ENCODE measurements at places on chromosomes 7 and 10.
A peak's percentile ranks its signal among the peaks of the same experiment; 100 is the strongest.

GRCh38 chr7:54109501-54109900, 432.7 kb upstream of the VSTM2A start:
- no peak for DNase-seq

DNA sequence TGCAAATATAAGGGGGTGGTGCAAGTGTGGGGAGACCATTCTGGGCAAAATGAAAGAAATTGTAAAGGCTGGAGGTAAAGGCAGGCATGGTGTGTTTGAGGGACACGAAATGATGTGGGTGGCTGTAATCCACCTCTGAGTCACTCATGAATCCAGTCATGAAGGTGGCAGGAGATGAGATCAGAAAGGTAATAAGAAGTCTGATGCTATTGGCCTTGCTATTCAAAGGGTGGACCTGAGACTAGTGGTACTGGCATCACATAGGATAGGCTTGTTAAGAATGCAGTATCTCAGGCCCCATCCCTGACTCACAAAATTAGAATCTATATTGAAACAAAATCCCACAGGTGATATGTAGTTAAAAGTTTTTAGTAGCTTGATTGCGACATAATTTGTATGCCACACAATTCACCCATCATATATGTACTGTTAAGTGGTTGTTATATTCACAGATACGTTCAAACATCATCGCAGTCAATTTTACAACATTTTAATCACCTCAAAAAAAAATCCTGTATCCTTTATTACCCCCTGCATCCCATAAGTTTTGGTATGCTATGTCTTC, 85.6 kb downstream of the ST8SIA6 start:
- no peak for DNase-seq

GRCh38 chr10:16820421-16820820, 3.2 kb upstream of the RSU1 start:
- DNase-seq, result no peak

GRCh38 chr10:80454513-80455460, 677 bp downstream of the TSPAN14 start:
- DNase-seq, result no peak

- DNase-seq, result no peak
Observed at GRCh38 chr10:101162677-101163076, 31.6 kb downstream of the TLX1 start.

DNA sequence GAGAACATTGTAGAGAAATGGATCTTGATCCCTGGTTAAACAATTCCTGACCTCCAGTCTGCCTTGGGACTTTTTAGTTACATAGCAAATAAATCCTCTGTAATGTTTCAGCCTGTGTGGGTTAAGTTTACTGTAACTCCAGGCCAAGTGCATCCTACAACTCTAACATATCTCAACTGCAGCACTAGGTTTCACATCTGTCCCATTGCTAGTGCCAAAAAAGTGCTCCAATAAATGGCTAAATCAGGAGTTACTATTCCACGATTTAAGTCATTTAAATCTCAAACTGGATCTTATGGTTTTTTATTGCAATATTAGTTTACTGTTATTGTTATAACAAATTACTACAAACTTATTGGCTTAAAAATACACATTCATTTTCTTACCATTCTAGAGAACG, 479.6 kb downstream of the GPAM start:
- DNase-seq, result no peak

DNA sequence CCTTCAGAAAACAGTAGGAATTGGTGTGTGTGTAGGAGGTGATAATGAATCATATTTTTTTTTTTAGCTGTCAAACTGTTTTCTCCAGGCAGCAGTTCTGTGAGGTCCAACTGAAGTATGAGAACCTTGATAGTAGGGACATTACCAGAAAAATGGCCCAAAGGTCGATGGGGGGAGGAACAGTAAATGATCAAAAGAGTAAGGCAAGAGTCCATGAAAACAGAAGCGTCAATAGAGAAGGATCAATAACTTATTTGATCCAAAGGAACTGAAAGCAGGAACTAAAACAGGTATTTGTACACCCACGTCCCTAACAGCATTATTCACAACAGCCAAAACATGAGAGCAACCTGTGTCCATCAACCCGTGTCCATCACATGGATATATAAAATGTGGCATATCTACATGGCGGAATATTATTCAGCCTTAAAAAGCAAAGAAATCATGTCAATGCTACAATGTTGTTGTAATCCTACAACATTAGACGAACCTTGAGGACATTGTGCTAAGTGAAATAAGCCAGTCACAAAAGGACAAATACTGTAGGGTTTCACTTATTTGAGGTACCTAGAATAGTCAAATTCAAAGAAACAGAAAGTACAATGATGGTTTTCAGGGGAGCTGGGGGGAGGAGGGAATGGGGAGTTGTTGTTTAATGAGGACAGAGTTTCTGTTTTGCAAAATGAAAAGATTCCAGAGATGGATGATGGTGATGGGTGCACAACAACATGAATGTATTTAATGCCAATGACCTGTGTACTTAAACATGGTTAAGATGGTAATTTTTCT, 214.0 kb upstream of the KLF14 start:
- DNase-seq, result no peak

GRCh38 chr10:63137306-63137705, 4.2 kb downstream of the NRBF2 start:
- no peak for DNase-seq

- DNase-seq, result no peak
Observed at GRCh38 chr7:81268551-81268950, 349.7 kb upstream of the SEMA3C start.

DNA sequence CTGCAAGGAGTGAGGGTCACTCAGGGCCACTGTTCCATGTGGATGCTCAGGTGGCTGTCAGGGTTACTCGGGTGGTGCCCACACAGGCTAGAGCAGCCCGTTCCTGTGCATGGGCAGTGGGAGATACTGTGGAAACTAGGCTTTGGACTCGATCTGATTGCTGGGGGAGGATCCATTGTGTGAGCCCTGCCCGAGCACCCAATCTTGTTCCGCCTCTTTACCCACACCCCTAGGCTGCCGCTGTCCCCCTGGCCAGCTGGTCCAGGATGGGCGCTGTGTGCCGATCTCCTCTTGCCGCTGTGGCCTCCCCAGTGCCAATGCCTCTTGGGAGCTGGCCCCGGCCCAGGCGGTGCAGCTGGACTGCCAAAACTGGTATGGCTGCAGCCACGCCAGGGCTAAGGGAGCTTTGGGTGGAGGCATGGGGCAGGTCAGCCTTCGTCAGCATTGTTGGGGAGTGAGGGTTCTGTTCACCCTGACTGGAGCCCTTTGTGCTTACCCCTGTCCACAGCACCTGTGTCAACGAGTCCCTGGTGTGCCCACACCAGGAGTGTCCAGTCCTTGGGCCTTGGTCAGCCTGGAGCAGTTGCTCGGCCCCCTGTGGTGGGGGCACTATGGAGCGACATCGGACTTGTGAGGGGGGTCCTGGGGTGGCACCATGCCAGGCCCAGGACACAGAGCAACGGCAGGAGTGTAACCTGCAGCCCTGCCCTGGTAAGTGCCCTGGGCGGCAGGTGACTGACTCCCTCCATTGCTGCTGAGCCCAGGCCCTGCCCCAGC, 12.4 kb upstream of the ZNF862 start:
- DNase-seq, result no peak

GRCh38 chr7:100034871-100035510, 14.6 kb upstream of the ZSCAN21 start:
- no peak for DNase-seq

GRCh38 chr10:74067373-74068352, 69.7 kb downstream of the VCL start:
- no peak for DNase-seq

DNA sequence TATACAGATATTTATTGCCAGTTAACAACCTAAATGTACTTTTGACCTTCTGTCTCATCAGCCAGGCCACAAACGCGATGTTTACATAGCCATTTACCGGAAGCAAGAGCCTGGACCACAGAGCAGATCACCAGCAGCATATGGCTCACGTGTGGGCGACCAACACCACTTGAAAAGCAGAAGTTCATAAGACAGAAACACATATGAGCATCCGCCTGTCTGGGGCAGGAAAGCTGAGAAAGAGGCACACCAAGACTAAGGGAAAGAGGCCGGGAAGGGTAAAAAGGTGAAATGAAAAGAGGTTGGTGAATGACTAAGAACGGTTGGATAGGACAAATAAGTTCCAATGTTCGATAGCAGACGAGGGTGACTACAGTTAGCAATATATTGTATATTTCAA, 1.3 kb downstream of the ABCB1 start:
- peak; percentile 8 for DNase-seq

GRCh38 chr7:142434666-142435167, 176.9 kb upstream of the PRSS58 start:
- no peak for DNase-seq

GRCh38 chr7:84107259-84107658, 87.3 kb downstream of the SEMA3A start:
- DNase-seq, result no peak

DNA sequence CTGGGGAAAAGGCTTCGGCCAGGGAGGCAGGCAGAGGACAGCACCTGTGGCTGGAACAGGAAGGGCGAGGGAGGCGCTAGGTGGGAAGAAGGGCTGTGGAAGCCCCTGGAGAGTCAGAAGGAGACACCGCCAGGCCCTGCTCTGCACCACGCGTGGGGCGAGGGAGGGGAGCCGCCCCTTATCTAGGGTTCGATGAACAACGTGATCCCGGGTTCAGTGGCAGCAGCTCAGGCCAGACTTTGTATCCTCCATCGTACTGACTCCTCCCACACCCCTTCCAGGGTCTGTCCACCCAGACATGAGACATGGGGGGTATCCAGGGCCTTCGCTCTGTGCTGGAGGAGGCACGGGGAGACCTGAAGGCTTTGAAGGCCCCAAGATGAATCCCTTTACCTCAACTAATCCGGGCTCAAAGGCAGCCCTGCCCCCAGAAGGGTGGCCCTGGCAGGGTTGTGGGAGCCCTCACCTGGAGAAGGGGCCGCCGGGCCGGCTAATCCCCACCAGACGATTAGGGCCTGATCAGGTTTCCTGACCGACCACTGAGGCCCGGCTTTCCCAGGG, 110.8 kb downstream of the PDGFA start:
- DNase-seq, result no peak

- no peak for DNase-seq
Observed at GRCh38 chr10:102131286-102132170, 1.3 kb upstream of the PPRC1 start.

GRCh38 chr10:60975716-60976115, 31.7 kb upstream of the RHOBTB1 start:
- no peak for DNase-seq

DNA sequence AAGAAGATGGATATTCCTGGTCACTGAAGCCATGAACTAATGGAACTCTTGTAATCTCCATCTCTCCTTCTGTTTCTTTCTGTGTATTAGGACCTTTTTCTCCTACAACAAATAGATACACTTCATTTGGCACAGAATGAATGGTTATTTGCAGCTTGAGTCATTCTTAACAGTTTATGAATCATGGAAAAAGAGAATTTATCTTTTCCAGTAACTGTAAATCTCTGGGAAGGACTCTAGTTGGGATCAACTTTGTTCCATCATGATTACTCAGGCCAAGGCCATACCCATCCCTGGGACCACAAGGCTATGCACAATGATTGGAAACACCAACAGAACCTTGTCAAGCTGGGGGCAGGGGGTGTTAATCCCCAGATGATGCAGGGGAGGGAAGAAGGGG, 36.1 kb upstream of the MDFIC start:
- no peak for DNase-seq

DNA sequence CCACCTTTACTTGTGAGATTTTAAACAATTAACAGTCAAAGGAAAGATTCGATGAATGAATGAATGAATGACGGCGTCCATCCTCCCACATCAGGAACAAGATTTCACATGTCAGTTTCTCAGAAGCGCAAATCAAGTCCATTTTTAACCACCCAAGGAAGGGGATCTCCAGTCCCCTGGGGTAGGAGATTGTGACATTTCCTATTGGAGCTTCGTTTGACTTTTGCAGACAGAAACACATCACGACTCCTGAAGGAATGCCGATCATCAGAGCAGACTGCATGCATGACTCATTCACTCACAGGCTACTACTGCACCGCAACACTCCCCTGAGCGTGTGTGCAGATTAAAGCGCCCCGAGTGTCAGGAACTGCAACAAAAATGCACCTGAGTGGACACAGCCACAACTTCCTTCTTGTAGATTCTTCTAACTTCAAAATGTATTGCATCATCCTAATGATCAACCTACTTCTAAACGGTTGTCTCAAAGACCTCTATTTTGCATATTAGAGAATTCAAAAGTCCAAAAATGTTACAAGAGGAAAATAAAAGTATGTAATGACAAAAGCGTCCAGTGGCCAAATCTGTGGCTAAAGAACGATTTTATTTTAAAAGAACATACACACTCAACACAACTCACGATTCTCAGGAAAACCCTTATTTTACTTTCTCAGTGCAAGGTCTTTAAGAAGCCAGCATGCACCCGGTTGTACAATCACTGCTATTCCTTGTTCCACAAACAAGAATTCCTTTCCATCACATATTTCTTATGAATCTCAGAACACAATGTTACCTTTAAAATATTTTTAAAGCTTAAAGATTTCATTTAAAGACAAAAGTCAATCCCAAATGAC, 172.6 kb downstream of the FAM107B start:
- DNase-seq, result peak; percentile 48

DNA sequence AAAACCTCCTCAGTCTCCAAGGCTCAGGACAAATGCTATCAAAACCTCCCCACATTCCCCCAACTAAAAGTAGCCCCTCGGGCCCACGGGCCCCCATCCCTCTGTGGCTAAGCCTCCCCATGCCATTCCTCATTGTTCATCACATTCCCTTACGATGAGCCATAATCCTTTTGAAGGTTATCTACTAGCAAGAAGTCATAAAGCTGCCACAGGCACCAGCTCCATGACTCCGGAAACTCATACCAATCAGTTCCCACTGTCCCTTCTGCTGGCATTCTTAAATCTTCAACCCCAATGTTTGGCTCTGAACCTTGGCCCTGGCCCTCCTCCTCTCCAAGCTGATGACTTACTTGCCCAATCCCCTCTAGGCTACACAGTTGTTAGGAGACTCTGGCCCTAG, 19.4 kb upstream of the TM9SF3 start:
- DNase-seq, result no peak

- no peak for DNase-seq
Observed at GRCh38 chr7:123573341-123573740, 15.7 kb upstream of the NDUFA5 start.

DNA sequence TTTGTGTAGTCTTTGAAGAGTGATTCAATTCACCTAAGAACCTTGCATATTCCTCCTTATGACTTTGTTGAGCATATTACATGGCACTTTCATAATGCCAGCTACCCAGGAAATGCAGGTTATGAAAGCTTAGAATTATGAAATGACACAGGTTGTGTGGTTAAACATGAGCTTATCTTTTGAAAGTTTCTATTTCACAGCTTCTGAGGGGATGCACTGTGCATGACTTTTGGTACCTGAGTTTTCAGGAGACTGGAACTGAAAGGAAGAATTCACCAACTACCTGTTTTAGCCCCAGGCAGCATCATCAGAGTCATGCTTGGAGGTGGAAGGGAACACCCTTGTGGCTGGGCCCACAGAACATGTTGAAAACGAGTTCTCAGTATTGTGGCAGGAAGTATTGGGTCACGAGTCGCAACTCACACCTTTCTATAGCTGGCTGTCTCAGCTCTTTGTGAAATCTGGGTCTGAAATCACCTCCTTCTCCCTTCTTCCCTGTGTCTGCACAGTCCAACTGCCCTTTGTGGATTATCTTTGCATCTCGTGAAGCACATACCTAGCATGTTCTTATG, 228.2 kb downstream of the PTEN start:
- DNase-seq, result peak; percentile 76
